ENCODE measurements at places on chromosomes 12 and 14.
A peak's percentile ranks its signal among the peaks of the same experiment; 100 is the strongest.

DNA sequence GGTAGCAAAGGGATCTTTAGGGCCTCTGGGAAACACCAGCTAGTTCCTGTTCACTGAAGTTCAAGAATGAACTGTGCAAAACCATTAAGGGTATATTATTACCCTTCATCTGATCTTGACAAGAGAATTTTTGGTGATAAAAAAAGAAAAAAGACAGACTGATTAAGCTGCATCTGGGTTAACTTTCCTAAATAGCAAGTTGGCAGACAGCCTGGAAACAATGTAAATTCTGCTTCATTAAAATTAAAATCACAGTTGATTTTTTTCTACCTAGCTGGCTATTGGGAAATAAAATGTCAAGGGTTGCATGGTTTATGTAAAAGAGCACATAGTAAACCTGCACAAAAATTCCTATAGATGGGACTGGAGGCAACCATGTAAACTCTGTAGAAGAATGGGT, 126.6 kb upstream of the PRKD1 start:
- DNase-seq: no peak

GRCh38 chr12:49174218-49174617, 14.7 kb downstream of the TUBA1A start:
- DNase-seq: no peak

DNA sequence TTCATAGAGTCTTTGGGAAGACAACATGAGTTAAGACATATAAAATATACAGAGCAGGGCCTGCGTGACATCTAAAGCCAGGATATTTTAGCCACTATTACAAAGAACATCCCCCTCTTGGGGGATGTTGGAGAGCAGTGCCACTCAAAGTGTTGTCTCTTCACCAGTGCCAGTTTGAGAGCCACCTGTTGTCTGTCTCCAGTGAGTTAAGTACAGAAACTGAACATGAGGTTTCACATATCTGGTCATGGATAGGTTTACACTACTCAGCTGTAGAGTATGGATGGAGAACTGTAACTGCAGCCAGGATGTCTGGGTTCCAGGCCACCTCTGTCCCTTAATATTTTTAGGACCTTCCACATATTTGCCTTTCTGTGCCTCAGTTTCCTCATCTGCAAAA, 39.1 kb downstream of the RNFT2 start:
- DNase-seq: no peak

DNA sequence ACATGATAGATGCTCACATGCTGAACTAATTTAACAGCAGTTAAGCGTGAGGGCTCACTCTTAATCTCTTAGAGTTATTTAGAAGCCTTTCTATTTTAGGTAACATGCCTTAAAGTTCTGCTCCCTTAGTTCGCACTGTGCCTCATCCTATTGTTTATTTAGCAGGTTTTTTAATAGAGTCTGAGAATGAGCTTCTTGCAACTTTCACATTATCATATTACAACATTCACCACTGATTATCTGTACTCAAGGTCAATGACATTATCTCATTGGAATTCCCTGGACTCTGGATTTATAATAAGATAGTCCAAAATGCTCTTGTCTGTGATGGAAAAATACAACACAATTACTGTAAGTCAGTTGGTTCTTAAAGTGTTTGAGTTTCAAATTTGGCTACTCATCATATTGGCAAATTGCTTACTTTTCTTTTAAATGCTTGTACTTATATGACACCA, 183.6 kb upstream of the SLC38A2 start:
- DNase-seq: peak; percentile 82

DNA sequence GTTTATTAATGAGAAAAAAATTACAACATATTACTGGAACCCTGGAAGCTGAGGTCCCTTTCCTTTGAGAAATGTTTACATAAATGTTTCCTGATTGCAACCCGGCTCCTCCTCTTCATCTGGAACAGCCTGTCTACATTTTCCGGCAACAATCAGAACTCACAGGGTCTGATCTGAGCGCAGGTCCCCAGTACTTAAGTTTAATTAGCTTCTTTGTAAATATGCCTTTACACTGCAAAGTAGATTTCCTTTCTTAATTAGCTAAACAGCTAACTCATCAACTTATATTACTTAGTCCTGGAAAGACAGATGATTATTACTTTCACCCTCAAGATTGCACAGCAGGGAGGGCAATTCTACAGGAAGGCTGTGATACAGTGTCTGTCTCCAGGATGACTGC, 213.0 kb downstream of the MON2 start:
- DNase-seq: no peak

DNA sequence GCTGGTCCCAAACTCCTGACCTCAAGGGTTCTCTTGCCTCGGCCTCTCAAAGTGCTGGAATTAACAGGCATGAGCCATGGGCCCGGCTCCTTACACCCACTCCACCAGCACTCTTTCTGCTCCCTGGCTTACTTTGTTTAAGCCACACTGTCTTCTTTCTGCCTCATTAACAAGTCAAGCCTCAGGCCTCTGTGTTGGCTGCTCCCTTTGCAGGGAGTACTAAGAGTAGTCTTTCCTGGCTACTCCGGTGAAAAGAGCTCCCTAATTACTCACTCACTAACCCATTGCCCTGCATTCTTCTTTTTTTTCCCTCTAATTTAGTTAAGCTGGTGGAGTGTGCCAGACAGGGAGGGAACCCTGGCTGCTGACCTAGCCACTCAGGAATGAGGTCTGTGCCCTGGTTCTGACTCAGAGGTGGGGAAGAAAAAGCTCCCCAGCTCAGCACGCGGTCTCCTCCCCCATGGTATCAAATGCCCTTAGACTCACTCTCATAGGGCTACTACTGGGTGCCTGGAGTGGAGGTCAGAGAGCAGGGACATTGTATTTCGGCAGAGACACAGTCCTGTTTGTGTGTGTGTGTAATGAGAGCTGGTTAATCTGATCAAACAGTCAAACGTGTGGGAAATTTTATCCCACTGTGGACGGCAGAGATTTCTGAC, 19.8 kb downstream of the GALNT6 start:
- DNase-seq: peak; percentile 100
